Fibroblast of skin of left quadriceps (primary cell): ENCODE measurements at places on chromosomes 5 and 9.

GRCh38 chr9:99118782-99119466 lies 14.0 kb downstream of the TGFBR1 start:
- no peak for DNase-seq

DNA sequence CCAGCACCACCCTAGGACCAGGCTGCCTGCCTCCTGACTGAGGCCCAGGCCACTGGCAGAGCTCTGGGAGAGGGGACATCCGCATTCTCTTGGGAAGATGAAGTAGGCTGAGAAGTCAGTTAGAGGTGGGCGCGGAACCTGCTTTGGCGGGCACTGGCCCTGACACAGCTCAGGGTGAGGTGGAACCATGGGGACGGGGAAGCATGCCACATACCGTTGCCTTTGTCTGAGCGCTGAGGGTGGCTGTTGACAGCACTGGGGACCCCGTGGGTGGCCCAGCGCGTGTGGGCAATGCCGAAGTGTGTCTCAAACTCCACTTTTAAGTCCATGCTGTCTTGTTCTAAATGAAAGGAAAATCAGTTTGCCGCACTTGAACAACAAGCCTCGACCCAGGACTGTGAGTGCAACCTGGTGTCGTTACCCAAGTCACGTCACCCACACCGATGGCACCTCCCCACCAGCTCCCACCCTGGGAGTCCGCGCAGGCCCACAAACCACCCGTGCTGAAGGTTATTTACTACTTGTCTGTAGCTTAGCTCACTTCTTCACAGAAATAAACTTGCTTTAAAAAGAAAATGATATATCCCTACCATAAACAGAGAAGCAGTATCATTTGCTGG lies 17.4 kb downstream of the GFPT2 start:
- DNase-seq = no peak

DNA sequence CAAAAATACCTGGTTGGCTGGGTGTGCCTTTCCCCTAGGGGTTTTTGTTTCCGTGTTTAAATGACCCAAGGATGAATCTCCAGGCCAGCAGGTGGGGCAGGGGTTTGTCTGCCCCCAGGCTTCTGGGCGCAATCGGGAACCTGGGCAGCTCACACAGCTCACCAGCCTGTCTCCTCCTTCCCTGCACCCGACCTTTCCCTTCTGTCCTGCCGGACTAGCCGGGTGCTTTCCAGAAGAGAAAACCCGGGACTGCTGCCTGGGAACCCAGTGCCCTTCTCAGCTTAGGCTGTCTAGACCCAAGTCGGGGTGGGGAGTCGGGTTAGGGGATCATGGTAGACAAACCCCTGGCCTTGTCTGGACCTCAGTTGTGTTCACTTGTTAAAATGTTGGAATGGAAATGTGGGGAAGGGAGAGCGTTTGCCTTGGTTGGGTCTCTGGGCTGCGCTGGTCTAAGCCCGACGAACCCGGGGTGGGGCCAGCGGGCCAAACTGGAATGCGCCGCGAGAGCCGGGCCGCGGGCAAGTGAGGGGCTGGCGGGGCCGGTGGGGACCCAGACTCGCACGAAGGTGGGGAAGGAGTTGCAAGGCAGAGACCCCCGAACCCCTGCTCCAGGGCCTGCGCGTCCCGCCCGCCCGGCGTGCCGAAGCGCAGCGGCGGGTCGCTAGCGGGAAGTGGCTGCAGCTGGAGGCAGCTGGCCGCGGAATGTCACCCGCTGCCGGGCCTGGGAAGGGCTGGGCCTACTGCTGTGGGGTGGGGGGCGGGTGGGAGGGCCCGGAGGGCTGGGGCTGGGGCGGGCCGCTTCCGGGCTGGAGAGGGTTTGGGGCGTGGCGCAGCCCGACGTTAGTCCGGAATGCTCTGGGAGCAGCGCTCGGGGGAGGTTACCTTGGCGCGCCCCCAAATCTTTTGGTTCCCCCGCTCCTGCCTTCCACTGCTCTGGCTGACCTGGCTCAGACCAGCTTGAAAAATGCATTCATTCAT lies 84.6 kb downstream of the DAB2IP start:
- no peak for DNase-seq

GRCh38 chr5:123217173-123217572 lies 128.1 kb downstream of the PRDM6 start:
- DNase-seq = no peak

- DNase-seq = peak; percentile 45
Observed at GRCh38 chr5:152560512-152561137, 155.5 kb upstream of the NMUR2 start.
